SJCRH30 (cell line): ENCODE measurements at places on chromosomes 6 and 20.

- H3K4me1 ChIP-seq: peaks cover 6% of the 10 kb centered on the region
- no peaks in the 10 kb centered on the region for H3K27me3 ChIP-seq
- no peak overlapping the region for H3K27ac ChIP-seq
- H3K36me3 ChIP-seq: no peaks in the 10 kb centered on the region
Observed at GRCh38 chr6:56816370-56816769, 138.5 kb upstream of the BEND6 start.

DNA sequence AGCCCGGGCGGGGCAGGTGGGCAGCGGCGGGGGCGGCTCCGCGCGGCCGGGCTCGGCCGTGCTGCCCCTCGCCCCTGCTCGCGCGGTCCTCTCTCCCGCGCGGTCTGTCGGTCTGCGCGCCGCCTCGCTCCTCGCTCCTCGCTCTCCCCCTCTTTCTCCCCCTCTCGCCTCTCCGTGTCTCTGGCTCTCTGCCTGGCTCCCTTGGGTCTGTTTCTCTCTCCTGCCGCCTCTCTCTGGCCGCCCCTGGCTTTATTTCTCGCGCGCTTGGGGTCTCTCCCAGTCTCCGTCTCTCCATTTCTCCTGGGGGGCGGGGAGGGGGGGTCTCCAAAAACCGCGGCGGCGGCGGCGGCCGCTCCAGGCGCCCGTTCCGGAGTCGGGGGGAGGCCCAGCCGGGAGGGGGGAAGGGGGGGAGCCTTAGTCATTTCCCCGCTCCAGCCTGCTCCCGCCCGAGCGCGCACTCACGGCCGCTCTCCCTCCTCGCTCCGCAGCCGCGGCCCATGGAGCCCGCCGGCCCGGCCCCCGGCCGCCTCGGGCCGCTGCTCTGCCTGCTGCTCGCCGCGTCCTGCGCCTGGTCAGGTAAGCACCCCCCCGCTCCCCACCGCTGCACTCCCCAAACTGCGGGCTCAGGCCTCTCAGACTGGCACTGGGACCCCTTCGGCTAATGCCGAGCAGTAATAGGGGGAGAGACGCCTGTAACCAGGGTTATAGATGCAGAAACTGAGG, at the start of gene SIRPA:
TSS of gene SIRPA (plus strand) at position 457 of the 723 bp plus-strand sequence. CDS start at position 498, 41 bp downstream.
- H3K36me3 ChIP-seq: no peaks in the 10 kb centered on the region
- DNase-seq: peak; percentile 55
- no peaks in the 10 kb centered on the region for H3K4me1 ChIP-seq
- H3K4me3 ChIP-seq: peak within 1 kb of the TSS; percentile 57
- peaks cover 16% of the 10 kb centered on the region for H3K27me3 ChIP-seq

- peak overlapping the region; percentile 74 for H3K4me3 ChIP-seq
- DNase-seq: peak; percentile 88
- peaks cover 12% of the 10 kb centered on the region for H3K4me1 ChIP-seq
Observed at GRCh38 chr20:32018269-32019155, 8.3 kb downstream of the CCM2L start.

- H3K4me3 ChIP-seq: no peak overlapping the region
- peak overlapping the region; percentile 14; the same call in 1 of the 2 replicates for H3K27ac ChIP-seq
- H3K27me3 ChIP-seq: no peaks in the 10 kb centered on the region
- no peaks in the 10 kb centered on the region for H3K36me3 ChIP-seq
- H3K4me1 ChIP-seq: peaks cover 12% of the 10 kb centered on the region; the same call in 1 of the 2 replicates
Observed at GRCh38 chr6:1670711-1671462, 61.2 kb downstream of the FOXC1 start.

GRCh38 chr20:62659488-62660239, 17.4 kb downstream of the SLCO4A1 start:
- no peak overlapping the region for H3K4me3 ChIP-seq
- no peak for DNase-seq
- H3K36me3 ChIP-seq: no peaks in the 10 kb centered on the region
- H3K27me3 ChIP-seq: peaks cover 6% of the 10 kb centered on the region; the same call in 1 of the 2 replicates
- H3K27ac ChIP-seq: no peak overlapping the region

DNA sequence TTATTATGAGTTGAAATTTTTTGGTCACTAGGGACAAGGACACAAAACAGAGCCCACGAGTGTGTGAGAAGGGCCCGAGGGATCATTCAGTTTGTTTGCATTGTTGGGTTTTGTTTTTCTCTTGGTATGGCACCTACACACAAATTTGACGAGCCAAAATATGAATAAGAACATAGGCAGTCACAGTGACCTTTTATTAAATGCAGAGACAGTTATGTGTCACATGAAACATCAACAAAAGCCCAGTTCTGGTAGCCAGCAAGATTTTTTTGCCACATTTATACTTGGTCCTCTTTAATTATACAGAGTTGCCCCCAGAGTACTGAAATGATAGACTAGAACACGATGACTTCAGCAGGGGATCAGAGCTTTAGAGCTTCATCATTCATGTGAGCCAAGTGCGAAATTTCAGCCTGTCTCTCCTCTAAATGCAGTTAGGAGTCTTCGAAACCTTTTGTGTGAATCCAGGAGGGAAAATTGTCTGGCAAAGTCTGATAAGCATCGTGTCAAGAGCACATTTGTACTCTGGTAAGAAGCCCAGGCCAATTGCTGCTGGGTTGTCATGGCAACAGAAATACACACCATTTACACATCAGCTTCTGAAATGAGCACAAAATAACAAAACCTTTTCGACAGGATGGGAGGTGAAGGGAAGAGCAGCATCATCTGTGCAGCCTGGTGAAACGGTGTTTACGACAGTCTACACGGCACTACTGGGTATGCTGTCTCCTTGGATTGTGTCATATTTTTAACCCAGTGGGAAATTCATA, 79.2 kb upstream of the RIPOR2 start:
- no peak for DNase-seq
- H3K36me3 ChIP-seq: no peaks in the 10 kb centered on the region
- H3K4me3 ChIP-seq: no peak overlapping the region
- H3K4me1 ChIP-seq: no peaks in the 10 kb centered on the region
- H3K27me3 ChIP-seq: no peaks in the 10 kb centered on the region

- no peaks in the 10 kb centered on the region for H3K4me1 ChIP-seq
- peaks cover 14% of the 10 kb centered on the region; the same call in 1 of the 2 replicates for H3K27me3 ChIP-seq
- H3K4me3 ChIP-seq: no peak overlapping the region
- no peaks in the 10 kb centered on the region for H3K36me3 ChIP-seq
Observed at GRCh38 chr6:31574106-31575061, 981 bp upstream of the TNF start.

DNA sequence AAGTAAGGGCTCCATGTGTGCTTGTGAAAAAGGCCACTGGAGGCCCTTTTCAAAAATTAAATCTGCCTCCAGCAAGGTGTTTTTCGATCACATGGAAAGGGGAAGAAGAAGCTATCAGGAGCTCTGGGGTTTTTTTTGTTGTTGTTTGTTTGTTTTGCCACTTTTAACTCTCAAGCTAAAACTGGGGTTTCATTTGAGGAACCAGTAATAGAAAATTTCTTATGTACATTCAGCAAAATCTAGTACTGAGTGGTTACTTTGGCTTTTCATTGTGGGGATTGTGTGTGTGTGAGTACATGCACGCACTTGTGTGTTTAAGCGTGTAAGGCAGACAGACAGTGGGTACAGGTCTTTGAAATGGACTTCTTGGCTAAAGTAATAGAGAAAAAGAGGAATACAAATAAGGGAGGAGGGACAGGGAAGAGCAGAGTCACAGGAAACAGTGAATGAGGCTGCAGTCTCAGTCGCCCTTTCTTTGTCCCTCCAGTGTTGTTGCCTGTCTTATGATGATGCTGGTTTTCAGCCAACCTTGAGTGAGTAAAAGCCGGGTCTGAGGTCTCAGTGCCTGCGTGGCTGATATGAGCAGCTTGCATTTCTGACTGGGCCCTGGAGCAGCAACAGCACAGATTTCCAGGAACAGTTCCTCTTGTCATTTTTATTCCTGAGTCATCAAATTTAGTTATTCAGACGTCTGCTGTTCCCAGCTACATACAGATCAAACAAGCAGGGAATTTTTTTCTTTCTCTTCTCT, 26.2 kb downstream of the SLC16A10 start:
- peak; percentile 46 for DNase-seq
- no peaks in the 10 kb centered on the region for H3K36me3 ChIP-seq
- H3K4me3 ChIP-seq: no peak overlapping the region
- H3K27me3 ChIP-seq: no peaks in the 10 kb centered on the region

DNA sequence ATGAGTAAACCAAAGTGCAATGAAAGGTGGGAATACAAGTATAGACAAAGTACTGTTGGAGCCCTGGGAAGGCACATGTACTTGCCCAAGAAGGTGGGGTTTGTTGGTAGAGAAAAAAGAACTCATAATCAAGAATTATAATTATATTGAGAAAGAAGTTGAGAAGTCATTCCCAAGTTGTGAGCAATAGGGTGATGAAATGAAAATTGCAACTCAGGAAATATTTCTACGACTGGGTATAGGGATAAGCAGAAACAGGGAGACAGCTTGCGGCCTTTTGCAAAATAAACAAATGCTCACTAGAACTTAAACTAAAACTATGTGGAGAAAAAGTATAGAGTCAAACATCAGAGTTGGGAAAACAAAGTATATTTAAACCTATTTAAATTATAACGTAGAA, 250.7 kb upstream of the FAM83B start:
- H3K4me1 ChIP-seq: no peaks in the 10 kb centered on the region
- no peak overlapping the region for H3K4me3 ChIP-seq
- no peak overlapping the region for H3K27ac ChIP-seq
- DNase-seq: no peak
- H3K36me3 ChIP-seq: no peaks in the 10 kb centered on the region

DNA sequence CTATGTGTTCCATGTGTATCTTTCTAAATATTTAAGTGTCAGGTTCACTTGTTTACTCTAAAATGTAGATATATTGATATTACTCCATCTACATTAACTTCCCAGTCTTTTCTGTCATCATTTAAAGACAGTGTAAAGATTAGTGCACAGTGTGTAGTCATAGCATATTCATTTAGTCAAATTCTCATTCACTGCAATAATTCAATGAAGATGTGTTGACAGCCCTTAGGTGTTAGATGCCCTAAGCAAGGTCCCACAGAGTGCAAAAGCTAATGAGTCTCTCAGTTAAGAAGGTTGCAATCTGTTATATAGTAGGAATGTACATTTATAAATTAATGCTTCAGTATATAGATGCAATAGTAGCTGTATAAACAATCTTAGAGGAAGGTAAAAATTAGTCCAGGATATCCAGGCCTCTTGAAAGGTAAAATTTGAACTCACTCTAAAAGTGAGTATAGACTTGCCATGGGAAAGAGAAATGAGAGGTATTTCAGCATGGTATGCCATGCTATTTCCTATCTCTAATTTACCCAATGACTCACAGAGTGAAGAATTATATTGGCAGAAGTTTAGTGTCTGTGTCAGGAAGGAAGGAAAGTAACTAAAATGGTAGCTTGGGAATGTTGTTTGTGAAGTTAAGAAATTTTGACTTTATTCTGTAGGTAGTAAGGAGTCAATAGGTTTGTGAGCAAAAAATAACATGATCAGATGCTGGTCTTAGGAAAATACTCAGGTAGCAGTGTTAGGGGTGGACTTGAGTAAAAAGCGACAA, 969.9 kb upstream of the CITED2 start:
- no peaks in the 10 kb centered on the region for H3K4me1 ChIP-seq
- H3K36me3 ChIP-seq: no peaks in the 10 kb centered on the region
- DNase-seq: no peak

DNA sequence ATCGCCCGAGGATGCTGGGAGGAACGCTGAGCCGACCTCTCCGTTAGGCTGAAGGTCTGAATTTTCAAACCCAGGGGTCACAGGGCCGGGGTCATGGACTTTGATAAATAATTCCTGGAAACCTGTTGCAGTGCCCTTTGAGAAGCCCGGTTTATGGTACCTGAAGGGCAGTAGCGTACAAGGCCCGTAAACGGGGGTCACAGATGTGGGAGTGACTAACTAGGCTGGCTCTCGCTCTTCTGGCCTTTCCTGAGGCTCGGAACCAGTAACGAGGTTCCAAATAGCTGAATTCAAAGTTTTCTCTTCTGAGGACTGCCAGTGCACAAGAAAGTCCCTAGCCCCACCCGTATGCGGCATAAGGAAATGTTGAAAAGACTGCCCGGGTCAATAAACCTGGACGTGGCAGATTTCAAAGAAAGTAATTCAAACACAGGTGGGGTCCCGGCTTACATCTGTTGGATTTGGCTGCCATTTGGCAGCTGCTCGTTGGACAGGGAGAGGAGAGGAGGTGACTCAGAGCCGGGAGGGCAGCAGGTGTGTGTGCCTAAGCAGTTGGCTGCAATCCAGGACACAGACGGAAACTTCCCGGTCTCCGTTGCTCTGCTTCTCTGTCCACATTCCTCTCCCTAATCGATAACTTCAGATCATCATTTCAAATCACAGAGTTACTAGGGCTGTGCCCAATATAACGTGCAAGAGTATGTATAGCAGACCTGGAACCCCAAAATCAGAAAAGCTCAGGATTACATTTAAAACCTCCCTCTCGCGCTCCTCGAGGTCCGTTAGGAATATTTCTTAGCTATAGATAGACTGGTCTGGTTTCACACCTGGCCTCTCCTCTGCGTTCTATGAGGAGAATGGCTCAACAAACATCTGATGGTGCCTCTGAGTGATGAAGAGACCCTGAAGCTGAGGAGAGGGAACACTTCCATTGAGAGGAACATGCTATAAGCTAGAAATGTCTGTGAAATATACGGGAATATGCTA, 765 bp upstream of the GMDS start:
- H3K36me3 ChIP-seq: no peaks in the 10 kb centered on the region
- no peaks in the 10 kb centered on the region for H3K27me3 ChIP-seq
- DNase-seq: peak; percentile 66
- H3K4me3 ChIP-seq: peak overlapping the region; percentile 95
- H3K4me1 ChIP-seq: no peaks in the 10 kb centered on the region
